Activated CD4-positive, alpha-beta T cell treated with anti-CD3 and anti-CD28 coated beads for 48 hours (primary cell): ENCODE measurements at places on chromosomes 7 and 10.

DNA sequence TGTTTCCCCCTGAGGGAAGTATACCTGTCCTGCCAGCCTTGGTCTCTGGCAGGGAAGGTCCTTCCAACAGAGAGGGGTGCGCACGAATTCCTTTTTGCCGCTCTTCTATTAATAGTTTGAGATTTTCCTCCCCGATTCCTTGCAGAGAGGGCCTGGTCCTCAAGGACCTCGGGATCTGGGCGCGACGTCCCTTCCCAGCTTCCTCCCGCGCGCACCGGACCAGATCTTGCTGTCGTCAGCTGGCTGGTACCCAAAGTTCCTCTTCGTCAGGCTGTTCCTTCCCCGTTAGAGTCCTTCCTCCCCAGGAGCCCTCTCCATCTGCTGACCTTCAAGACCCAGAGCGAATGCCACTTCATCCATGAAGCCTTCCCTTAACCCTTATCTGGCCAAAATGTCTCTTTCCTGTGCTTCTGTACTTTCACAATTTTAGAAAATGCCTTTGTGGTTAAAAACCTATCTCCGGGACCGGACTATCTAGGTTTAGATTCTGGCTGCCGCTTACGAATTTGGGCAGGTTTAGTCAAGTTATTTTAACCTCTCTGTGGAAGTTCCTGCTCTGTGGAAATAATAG lies 851 bp upstream of the GOT1 start:
- DNase-seq: peak; percentile 16

DNA sequence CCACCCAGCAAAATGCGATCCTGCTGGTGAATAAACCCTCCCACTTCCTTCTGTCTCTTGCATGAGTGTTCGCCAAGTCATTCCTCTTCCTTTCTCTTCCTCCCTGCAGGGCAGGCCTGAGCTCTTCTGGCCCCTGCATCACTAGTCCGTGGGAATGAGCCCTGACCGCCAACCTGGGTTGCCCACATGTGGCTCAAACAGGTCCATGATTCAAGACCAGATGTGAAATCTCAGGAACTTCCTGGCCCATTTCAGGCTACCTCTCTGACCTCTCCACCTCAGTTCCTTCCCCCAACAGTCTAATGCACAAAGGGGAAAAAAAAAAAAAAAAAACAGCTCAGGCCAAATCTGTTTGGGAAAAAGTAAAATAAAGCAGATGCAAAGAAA lies 5.4 kb upstream of the YWHAG start:
- no peak for DNase-seq

GRCh38 chr7:111752022-111752582 lies 189.8 kb upstream of the IMMP2L start:
- peak; percentile 81 for DNase-seq

- DNase-seq: no peak
Observed at GRCh38 chr10:43327171-43327570, 44.3 kb upstream of the FXYD4 start.

DNA sequence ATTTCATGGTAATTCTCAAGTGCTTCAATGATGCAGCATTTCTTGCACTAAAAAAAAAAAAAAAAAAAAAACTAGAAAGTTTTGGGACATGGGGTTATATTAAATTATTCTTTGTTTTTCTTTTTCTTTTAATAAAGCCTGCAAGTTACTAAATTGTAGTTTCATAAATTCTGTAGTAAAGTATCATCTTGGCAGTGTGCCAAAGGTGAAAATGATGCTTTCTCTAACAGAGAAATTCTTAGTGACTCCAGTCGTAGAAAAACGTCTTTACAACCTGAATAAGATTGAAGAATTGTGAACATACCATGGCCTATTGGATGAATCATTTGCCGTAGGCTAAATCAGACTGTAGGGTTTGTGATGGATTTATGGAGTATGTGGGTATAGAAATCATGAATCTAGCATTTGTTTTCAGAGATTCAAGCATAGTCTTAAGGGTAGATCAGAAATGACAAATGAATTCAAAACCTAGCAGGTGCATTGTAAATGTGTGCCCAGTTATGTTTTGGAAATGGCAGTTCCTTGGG lies 27.1 kb downstream of the RBM17 start:
- no peak for DNase-seq

- DNase-seq: no peak
Observed at GRCh38 chr7:134440067-134440466, 18.8 kb downstream of the AKR1B1 start.

- no peak for DNase-seq
Observed at GRCh38 chr7:46315891-46316290, 394.8 kb upstream of the IGFBP3 start.

DNA sequence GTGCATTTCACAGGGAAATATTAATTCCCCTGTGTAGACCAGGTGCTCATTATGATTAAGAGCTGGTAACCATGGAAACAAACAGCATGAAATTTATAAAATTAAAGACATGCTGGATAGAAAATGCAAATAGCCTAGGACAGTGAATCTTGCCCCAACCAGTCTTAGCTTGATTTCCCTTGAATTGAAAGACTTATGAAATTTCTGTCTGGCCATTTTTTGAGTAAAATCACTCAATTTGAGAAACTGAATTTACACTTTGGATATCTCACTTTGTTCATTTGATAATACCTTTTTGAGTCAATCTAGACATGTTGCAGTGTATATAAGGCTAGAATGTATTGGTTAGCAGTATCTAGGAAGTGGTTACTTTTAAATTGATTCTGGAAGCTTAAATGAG lies 4.4 kb upstream of the SMIM30 start:
- no peak for DNase-seq

DNA sequence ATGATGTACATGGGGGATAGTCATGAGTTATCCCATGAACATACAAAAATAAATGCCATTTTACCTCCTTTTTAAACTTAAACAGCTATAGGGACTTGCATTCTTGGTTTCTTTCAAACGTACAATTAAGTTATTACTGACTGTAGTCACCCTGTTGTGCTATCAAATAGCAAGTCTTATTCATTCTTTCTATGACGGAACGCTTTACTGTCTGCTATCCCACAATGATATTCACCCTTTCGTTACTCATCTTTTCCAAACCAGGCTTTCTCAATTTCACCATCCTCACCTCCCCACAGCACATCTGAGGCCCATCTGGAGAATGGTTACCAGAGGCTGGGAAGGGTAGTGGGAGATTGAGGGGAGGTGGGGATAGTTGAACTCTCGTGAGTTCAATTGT lies 218.8 kb downstream of the PHF14 start:
- DNase-seq: no peak

GRCh38 chr7:51243631-51244030 lies 73.0 kb downstream of the COBL start:
- no peak for DNase-seq

DNA sequence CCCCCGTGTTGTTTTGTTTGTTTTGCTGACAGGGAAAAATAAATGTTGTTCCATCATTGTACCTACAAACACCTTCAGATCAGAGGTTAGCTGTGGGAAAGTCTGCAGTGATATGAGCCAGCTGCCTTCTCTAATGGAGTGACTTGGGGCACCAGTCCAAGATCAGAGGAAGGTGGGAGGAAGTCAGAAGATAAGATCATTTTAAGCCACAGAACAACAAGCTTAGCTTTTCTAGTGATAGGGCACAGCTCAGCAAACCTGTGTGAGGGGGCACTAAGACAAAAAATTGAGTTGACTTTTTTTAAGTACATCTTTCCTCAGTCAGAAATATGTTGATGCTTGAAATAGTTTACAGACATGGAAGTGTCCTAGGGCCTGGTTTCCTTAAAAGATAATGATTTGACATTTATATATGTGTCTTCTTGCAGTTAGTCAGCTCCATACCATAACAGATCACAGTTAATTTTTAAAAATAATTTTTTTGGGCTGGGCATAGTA lies 240.3 kb upstream of the KAT6B start:
- DNase-seq: peak; percentile 48

DNA sequence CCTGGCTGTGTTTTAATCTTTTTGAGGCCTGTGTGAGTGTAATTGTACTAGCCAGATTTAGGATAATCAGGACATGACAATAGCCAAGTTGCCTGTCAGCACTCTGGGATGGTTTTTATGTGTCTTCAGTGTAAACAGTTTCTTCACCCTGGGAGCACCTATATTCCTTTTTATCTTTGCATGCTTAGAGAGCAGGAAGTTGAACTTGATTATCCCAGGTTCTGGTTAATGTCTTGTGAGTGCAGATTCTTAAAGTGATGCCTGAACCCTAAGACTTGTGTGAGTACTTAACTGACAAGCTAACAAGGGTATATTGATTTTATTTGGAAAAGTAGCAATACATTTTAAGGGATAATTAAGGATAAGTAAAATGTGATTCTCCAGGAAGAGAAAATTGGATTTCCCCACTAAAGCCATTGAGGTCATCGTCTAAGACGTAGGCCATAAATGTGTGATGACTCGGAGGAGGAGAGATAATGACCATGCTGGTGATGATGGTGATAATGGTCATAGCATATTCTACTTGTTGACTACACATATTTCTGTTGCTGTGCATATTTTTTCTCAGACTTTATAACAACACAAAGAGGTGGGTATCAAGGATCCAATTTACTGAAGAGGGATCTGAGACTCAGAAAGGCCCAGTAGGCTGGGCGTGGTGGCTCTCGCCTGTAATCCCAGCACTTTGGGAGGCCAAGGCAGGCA lies 234.7 kb downstream of the CAMK1D start:
- DNase-seq: no peak

GRCh38 chr10:12833451-12833850 lies 168.1 kb downstream of the CCDC3 start:
- no peak for DNase-seq

DNA sequence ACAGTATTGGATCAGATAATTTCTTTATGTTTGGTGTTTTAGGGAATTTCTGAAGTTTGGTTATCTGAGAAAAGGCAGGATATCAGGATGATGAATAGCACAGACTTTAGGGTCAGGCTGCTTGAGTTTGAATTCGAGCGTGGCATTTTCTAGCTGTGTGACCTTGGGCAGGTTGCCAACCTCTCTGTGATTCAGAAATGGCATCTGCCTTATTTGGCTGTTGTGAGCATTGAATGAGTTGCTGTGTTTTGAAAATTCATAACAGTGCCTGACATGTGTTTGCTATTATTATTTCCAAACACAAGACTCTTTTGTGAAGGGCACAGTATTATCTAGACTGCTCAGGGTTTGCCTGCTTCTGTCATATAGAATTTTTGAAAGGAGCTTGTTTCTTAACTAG lies 66.9 kb downstream of the NXPH1 start:
- DNase-seq: no peak

- DNase-seq: no peak
Observed at GRCh38 chr10:101892782-101893391, 49.3 kb upstream of the KCNIP2 start.

- no peak for DNase-seq
Observed at GRCh38 chr7:18278316-18278715, 217.2 kb upstream of the HDAC9 start.

GRCh38 chr7:20079080-20079479 lies 138.1 kb downstream of the MACC1 start:
- no peak for DNase-seq

DNA sequence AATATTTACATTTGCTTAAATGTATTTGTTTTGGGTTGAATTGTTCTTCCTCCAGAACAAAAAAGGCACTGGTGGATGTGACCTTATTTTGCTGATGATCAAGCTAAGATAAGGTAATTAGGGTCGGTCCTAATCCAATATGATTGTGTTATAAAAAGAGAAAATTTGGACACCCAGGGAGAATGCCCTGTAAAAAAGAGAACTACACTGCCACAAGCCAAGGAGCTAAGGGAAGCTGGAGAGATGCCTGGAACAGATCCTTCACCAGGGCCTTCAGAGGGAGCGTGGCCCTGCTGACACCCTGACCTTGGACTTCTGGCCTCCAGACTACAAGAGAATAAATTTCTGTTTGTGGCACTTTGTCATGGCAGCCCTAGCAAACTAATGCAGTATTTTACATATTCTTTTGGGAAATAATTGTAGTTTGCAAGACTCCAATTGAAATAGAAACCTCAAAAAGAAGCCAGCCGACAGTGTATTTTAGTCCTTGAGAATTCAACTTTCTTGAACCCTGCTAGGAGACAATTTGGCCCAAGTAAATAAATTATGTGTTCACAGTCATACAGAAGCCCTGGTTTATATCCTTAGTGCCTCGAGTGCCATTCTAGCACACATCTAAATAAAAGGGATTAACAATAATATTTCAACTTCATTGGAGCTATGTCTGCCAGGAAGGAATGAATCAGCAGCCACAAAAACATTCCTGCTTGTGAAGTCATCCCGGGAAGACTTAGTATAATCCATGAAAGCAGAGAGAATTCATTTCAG lies 164.6 kb downstream of the PKD1L1 start:
- DNase-seq: no peak

- DNase-seq: no peak
Observed at GRCh38 chr10:60291344-60291930, 98.2 kb downstream of the ANK3 start.

GRCh38 chr7:55526770-55527169 lies 45.5 kb downstream of the VOPP1 start:
- DNase-seq: no peak

DNA sequence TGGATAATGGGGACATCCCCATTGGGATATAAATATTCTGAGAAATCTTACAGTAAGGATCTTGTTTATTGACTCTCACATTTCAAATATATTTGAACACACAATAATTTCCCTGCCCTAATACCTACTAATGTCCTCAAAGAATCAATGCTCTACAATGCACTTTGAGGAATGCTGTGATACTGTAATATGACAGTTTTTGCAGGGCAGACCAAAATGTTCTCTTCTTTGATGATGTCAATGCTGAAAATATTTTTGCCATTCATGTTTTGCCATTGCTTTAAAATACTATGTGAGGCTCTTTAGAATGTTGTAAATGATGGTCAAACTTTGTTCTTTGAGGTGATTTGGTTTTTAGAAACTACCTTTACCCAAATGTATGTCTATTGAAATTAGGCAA lies 594.1 kb downstream of the INHBA start:
- DNase-seq: no peak

DNA sequence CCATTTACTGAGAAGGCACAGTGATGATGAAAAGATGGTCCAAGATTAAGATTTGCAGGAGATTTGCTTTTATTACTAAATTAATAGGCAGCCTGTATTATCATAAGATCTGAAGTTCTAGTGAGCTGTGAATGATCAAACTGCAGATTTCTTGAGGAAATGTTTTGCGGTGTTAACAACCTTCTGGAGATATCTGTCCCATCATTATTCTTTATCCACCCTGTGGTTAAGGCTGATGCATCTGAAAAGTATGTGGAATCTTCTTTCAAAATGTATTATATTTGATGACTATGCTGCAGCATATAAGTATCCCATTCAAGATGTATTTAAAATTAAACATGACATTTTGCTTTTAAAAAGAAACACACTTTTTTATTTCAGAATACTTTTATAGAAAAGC lies 150.3 kb downstream of the POLR1F start:
- no peak for DNase-seq

GRCh38 chr7:128264477-128264876 lies 23.4 kb downstream of the LEP start:
- no peak for DNase-seq
